ENCODE measurements at places on chromosomes 4 and X. TPM values are rescaled to one million over a fixed set of nuclear protein-coding genes. Genes with fewer than 3 reads are reported as not detected.

- DNase-seq: no peak
- H3K27me3 ChIP-seq: peaks cover 31% of the 10 kb centered on the region
- no peaks in the 10 kb centered on the region for H3K36me3 ChIP-seq
- H3K27ac ChIP-seq: peak overlapping the region; percentile 97
- peak overlapping the region; percentile 86 for H3K4me3 ChIP-seq
These were observed 716 bp downstream of the FHIP1A start for GRCh38 chr4:151409470-151410313.

- H3K4me3 ChIP-seq: no peak overlapping the region
- H3K27ac ChIP-seq: no peak overlapping the region
- DNase-seq: no peak
- H3K36me3 ChIP-seq: no peaks in the 10 kb centered on the region
- H3K27me3 ChIP-seq: peaks cover 4% of the 10 kb centered on the region
These were observed 189.9 kb downstream of the NWD2 start for GRCh38 chr4:37434469-37434868.

GRCh38 chrX:123830309-123830708 is 29.5 kb upstream of the XIAP start:
- no peaks in the 10 kb centered on the region for H3K36me3 ChIP-seq
- H3K27ac ChIP-seq: no peak overlapping the region
- H3K27me3 ChIP-seq: no peaks in the 10 kb centered on the region
- DNase-seq: no peak

- no peaks in the 10 kb centered on the region for H3K27me3 ChIP-seq
- H3K36me3 ChIP-seq: peaks cover 10% of the 10 kb centered on the region
- H3K27ac ChIP-seq: peak overlapping the region; percentile 97
- no peak for DNase-seq
- H3K4me3 ChIP-seq: no peak overlapping the region
These were observed 4.0 kb upstream of the KANTR start for GRCh38 chrX:53089925-53090324.

GRCh38 chr4:151702256-151702655 is 58.6 kb downstream of the GATB start:
- H3K27me3 ChIP-seq: no peaks in the 10 kb centered on the region
- peaks cover 52% of the 10 kb centered on the region for H3K36me3 ChIP-seq
- DNase-seq: no peak
- no peaks in the 10 kb centered on the region for H3K4me1 ChIP-seq

GRCh38 chr4:66506985-66507384 is 836.7 kb upstream of the EPHA5 start:
- H3K36me3 ChIP-seq: no peaks in the 10 kb centered on the region
- peaks cover 1% of the 10 kb centered on the region for H3K27me3 ChIP-seq
- H3K4me1 ChIP-seq: peaks cover 4% of the 10 kb centered on the region
- no peak overlapping the region for H3K4me3 ChIP-seq
- DNase-seq: no peak

DNA sequence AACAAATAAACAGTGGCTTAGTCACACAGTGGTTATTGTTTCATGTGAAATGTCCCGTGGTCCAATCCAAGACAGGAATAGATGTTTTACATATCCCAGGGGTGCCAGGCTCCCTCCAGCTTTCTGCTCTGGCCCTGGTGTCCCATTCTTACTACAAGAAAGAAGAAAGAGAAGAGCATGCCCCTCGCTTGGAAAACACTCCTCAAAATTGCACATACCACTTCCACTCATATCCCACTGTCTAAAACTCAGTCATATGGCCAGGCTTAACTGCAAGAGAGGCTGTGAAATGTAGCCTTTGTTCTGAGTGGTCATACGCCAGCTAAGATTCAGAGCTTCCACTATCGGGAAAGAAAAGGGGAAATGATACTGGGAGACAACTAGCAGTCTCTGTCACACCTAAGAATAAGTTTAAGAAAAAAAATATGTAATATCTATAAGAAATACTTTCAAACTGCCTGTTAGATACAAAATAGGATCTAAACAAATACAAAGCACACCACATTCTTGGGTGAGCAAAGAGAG is 306.8 kb upstream of the FAM241A start:
- no peaks in the 10 kb centered on the region for H3K27me3 ChIP-seq
- H3K27ac ChIP-seq: no peak overlapping the region
- H3K36me3 ChIP-seq: peaks cover 3% of the 10 kb centered on the region
- DNase-seq: no peak
- no peak overlapping the region for H3K4me3 ChIP-seq

- no peak overlapping the region for H3K4me3 ChIP-seq
- H3K27ac ChIP-seq: no peak overlapping the region
- DNase-seq: no peak
- H3K4me1 ChIP-seq: no peaks in the 10 kb centered on the region
- no peaks in the 10 kb centered on the region for H3K27me3 ChIP-seq
These were observed 695.6 kb upstream of the PCDH7 start for GRCh38 chr4:30024526-30024925.

- peaks cover 2% of the 10 kb centered on the region for H3K4me1 ChIP-seq
- no peak overlapping the region for H3K4me3 ChIP-seq
- no peak overlapping the region for H3K27ac ChIP-seq
- no peaks in the 10 kb centered on the region for H3K27me3 ChIP-seq
These were observed 11.1 kb downstream of the SLC25A43 start for GRCh38 chrX:119410027-119410819.

GRCh38 chrX:48703642-48704481 is 7.3 kb downstream of the SUV39H1 start:
- peaks cover 5% of the 10 kb centered on the region for H3K36me3 ChIP-seq
- H3K27me3 ChIP-seq: no peaks in the 10 kb centered on the region
- no peak overlapping the region for H3K4me3 ChIP-seq
- DNase-seq: no peak

DNA sequence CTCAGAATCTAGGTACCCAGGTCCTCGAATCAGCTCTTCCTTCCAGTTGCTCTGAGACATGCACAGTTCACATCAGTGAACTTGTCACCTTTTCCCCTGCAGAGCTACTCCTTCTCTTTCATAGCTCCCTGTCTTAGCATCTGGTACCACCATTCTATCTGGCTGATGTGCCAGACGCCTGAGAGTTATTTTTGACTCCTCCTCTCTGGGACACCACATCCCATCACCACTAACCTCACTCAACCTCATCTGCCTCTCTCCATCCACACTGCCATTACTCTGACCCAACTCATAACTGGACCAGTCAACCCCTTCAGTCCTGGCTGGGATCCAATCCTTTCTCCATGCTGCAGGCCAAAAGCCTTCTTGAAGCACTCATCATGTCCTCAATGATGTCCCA is 44.5 kb downstream of the SLC2A9 start:
- H3K4me1 ChIP-seq: no peaks in the 10 kb centered on the region
- no peak overlapping the region for H3K27ac ChIP-seq
- H3K4me3 ChIP-seq: no peak overlapping the region
- DNase-seq: no peak
- H3K36me3 ChIP-seq: peaks cover 5% of the 10 kb centered on the region

DNA sequence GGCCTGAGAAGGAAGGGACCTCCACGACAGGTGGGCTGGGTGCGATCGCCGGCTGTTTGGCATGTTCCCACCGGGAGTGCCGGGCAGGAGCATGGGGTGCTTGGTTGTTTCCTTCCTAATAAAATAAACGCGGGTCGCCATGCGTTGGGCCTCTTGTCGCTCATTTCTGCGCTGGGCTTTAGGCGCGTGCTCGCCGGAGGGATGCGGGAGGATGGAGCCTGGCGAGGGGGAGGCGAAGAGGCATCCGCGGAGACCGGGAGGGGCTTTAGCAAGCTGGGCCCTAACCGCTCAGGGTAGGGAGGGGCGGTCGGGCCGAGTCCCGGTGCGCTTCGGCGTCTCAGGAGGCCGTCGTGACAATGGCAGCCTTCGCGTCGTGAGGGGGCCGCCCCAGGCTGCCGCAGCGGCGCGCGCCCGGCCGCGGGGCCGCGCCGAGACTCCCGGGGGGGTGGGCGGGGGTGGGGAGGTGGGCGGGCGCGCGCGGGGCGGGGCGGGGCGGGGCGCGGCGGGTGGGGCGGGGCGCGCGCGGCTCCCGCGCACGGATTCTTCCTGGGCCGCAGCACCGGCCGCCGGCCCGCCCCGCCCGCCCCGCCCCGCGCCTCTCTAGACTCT is 476 bp upstream of the GDI1 start:
- H3K36me3 ChIP-seq: peaks cover 13% of the 10 kb centered on the region
- H3K4me3 ChIP-seq: peak overlapping the region; percentile 75
- no peaks in the 10 kb centered on the region for H3K27me3 ChIP-seq
- peak overlapping the region; percentile 13 for H3K27ac ChIP-seq

- H3K36me3 ChIP-seq: no peaks in the 10 kb centered on the region
- peaks cover 3% of the 10 kb centered on the region for H3K27me3 ChIP-seq
- H3K4me1 ChIP-seq: peaks cover 21% of the 10 kb centered on the region
- no peak overlapping the region for H3K4me3 ChIP-seq
These were observed 32.0 kb upstream of the DKK2 start for GRCh38 chr4:107068116-107068515.

DNA sequence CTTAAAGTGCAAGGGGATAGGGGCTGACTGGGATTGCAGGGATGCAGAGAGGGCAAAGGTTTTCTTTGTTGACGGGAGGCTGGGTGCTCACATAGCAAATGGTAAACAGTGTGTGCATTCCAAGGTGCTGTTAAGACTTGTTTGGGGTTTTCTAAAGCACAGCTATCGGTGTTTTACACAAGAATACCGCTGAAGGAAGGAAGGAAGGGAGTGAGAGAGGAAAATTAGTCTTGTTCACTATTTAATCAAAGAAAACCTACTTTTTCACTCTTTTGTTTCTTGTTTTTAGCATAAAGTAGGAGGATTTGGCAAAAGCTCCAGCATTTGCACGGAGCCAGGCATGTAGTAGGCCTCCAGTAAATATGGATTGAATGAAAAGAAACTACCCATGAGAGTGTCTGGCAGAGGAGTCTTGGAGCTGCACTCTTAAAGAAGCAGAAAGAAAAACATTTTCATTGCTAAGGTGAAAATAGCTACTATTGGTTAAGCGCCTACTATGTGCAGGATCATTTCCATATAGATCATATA is 99.7 kb downstream of the FIP1L1 start:
- peaks cover 15% of the 10 kb centered on the region for H3K4me1 ChIP-seq
- no peaks in the 10 kb centered on the region for H3K27me3 ChIP-seq
- H3K36me3 ChIP-seq: peaks cover 40% of the 10 kb centered on the region
- H3K27ac ChIP-seq: peak overlapping the region; percentile 27
- no peak for DNase-seq

DNA sequence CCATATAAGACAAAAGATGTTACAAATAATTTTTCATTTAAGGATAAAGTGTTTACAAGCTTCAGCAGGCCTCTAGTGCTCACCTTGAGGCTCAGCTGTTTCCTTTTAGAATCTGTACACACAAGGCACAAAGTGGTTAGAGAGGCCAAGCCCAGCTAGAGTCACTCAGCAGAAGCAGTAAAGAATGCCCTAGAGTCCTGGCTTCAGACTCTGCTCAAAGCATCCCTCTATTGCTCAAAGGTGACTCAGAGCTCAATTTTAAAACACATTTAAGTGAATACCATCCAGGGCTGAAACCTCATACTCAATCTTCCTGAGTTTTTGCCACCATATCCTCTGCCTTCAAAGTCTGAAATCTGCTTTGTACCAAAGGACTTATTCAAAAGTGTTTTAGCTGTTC is 22.6 kb upstream of the PHF8 start:
- H3K36me3 ChIP-seq: peaks cover 4% of the 10 kb centered on the region
- no peaks in the 10 kb centered on the region for H3K27me3 ChIP-seq
- peaks cover 9% of the 10 kb centered on the region for H3K4me1 ChIP-seq
- no peak for DNase-seq

DNA sequence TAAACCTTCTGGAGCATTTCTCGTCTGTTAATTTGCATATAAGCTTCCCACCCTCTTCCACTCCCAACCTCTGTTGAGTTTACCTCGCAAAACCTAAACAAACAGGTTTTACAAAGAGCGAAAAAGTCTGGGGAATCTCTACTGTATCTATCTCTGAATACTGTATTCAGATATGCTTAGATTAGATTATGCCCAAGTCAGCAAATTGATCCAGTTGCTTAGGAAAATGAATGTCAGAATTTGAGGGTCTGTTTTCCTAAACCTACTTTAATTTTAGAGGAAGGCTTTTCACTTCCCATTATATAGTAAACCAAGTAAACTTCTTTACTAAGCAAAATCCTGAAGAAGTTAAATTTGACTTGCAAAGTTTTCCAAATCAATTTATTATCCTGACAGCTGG is 6.7 kb downstream of the CCNA2 start:
- H3K27ac ChIP-seq: no peak overlapping the region
- no peak overlapping the region for H3K4me3 ChIP-seq
- DNase-seq: no peak
- H3K27me3 ChIP-seq: no peaks in the 10 kb centered on the region

DNA sequence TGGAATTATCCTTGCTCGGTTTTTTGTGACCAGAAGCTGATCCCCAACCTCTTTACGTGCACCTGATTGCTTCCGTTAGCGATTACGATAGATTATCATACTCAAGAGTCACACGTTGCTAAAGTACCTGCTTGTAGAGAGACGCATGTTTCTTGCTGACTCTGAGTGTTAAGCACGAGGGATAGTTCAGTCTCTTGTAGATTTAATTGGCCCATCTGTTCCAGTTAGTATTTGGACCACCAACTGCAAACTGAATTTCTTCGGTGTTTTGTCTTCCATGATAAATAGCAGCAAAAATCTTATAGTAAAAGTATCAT is 516 bp upstream of the COX18 start:
- peak overlapping the region; percentile 93 for H3K4me3 ChIP-seq
- H3K27ac ChIP-seq: peak overlapping the region; percentile 99
- peaks cover 5% of the 10 kb centered on the region for H3K36me3 ChIP-seq
- peaks cover 16% of the 10 kb centered on the region for H3K4me1 ChIP-seq

- H3K36me3 ChIP-seq: peaks cover 9% of the 10 kb centered on the region
- H3K4me3 ChIP-seq: no peak overlapping the region
- no peaks in the 10 kb centered on the region for H3K27me3 ChIP-seq
These were observed 216.2 kb upstream of the CTSO start for GRCh38 chr4:156169861-156170260.

DNA sequence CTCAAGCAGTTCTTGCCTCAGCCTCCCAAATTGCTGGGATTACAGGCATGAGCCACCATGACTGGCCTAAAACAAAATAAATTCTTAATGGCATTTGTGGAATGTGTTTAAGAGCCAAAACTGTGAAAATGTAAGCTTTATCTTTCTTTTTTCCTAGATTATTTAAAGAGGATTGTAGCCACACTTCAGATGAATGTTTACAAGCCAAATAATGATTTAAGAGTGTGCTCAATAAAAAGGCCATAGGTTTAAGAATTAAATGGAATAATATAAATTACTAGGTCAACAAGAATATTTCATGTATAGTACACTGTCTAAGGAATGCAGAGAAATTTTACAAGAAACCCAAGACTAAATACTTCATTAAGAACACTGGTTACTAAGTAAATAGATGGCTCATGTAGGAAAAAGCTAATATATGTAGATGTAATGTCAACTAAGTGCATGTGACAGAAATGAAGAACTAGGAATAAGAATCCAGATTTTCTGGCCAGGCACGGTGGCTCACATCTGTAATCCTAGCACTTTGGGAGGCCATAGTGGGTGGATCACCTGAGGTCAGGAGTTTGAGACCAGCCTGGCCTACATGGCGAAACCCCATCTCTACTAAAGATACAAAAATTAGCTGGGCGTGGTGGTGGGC is 21.3 kb upstream of the UGDH start:
- H3K4me1 ChIP-seq: peaks cover 19% of the 10 kb centered on the region
- no peak overlapping the region for H3K27ac ChIP-seq
- H3K36me3 ChIP-seq: peaks cover 6% of the 10 kb centered on the region
- H3K4me3 ChIP-seq: no peak overlapping the region
- no peaks in the 10 kb centered on the region for H3K27me3 ChIP-seq

The FRMPD4 gene
- total RNA-seq: 0.07 TPM

The ADH7 gene
- total RNA-seq: not detected

The NLRP2B gene
- total RNA-seq: not detected

The POU4F2 gene
- not detected for total RNA-seq

The FGFR3 gene
- total RNA-seq: 37.6 TPM

The TBC1D9 gene
- total RNA-seq: 52.4 TPM

The ADAM29 gene
- total RNA-seq: not detected

The MAGEB2 gene
- total RNA-seq: not detected

The RPS6KA6 gene
- 12.4 TPM for total RNA-seq

The FABP2 gene
- total RNA-seq: not detected

The NAA15 gene
- 55.1 TPM for total RNA-seq

Measured in mesothelial cell of epicardium (in vitro differentiated cells).